ENCODE measurements at places on chromosomes 5 and 9.
A peak's percentile ranks its signal among the peaks of the same experiment; 100 is the strongest.

- DNase-seq = no peak
Observed at GRCh38 chr9:69444021-69444420, 119.0 kb downstream of the ENTREP1 start.

GRCh38 chr5:66757219-66757833, 161.1 kb downstream of the MAST4 start:
- peak; percentile 34 for DNase-seq

DNA sequence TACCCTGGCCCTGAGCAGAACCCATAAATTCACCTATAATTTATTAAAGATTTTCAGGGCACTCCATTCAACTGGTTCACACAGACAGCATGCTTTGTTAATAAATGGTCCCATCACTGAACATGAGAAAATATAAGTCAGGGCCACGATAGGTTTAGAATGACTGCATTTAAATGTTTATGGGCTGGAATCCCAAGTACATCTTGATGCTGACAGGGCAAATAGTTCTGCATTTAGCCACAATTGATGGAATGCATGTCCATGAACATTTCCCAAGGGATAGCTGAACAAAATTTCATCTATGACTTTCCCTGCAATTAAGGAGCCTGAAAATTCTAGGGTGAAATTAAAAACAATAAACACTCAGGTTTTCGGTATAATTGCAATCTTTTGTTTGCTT, 124.5 kb downstream of the CAAP1 start:
- no peak for DNase-seq

- no peak for DNase-seq
Observed at GRCh38 chr5:26872337-26872736, 166.0 kb downstream of the CDH9 start.

DNA sequence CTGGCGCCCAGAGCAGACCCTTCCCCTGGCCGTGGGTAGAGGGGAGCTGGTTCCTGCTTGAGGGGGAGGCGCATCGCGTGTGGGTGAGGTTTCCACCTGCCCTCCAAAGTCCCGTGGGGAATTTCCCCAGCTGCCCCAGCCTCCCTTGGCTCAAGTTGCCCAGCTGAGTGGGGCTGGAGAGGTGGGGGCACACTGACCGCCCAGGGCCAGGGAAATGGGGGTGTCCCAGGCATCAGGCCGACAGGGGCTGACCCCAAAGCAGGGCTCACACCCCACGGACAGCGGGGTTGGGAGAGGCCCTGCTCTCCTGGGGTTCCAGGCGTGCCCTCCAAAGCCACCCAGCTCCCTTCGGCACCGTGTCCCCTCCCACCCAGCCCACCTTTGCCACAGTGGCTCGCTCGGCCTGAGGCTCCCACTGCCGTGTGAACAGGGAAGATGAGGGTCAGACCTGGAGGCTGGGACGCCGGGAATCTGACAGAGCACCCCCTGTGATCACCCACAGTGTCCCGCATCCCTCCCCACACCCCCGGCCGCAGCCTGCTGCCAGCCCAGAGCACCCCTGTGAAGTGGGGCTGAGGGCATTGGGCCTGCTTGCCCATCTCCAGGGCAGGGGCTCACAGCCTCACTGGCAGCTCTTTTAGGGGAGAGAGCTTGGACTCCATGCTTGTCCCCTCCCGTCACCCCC, 933 bp upstream of the EGFL7 start:
- DNase-seq = no peak

GRCh38 chr5:94159144-94159543, 417.7 kb upstream of the POU5F2 start:
- DNase-seq = no peak

- DNase-seq = no peak
Observed at GRCh38 chr5:90689064-90689463, 130.5 kb downstream of the ADGRV1 start.

DNA sequence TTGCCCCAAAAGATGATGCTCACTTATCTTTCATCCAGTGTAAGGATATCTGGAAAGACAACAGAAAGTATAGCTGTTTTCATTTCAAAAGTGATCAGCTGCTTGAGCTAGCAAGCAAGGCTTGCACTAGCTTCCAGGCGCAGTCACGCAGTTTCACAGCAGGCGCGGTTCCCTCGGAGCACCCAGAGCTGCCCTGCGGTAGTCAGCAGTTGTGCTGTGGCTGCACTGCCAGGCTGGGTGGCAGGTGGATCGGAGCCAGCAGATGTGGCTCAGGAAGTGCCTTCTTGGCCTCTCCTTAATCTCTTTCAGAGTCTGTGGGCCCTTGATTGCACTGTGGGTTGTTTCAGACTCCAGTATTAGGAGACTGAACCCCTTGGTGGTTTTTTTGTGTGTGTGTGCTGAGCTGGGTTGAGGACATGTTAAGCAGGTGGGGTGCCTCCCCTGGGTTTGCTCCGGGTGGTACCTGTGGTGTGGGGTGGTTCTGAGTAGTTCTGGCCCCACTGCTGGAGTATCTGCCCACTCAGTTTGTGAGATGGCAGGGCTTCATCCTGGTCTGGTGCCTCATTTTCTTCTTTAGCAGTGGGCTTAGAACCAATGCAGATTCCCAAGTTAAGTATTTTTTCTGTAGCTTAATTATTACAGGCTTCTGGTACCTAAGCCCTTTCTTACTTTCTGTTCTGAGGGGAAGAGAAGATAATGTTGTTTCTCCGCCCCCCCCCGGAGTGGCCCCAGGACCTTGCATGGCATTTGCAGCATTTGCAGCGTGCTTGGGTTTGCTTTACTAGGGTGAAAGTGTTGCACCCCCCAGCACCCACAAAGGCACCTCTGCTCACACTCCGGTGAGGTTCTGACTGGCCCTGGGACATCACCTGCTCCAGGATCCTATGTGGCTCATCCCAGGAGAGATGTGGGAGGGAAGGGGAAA, 16.4 kb downstream of the TENT4A start:
- peak; percentile 62 for DNase-seq

- no peak for DNase-seq
Observed at GRCh38 chr5:136235321-136235720, 42.4 kb upstream of the SMIM32 start.

DNA sequence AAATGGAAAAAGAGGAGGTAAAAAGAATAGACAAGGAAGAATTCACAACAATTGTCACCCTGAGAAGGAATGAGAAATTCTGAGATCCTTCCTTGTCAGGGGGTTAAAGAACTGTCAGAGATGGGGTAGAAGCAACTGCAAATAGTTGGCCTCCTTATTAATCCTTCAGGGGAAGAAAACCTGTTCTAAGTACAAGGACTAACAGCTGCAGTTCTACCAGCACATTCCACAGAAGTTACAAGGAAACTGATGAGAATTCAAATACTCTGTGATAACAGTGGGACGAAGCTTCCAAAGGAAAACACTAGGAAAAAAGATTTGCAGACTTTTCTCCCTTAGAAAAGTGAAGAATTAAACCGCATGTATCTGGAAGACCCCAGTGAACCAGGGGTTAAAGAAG, 93.7 kb downstream of the OR2K2 start:
- no peak for DNase-seq

- DNase-seq = no peak
Observed at GRCh38 chr9:73527521-73527920, 375.9 kb downstream of the ANXA1 start.

GRCh38 chr5:138601444-138601843, 26.2 kb upstream of the HSPA9 start:
- DNase-seq = peak; percentile 61

DNA sequence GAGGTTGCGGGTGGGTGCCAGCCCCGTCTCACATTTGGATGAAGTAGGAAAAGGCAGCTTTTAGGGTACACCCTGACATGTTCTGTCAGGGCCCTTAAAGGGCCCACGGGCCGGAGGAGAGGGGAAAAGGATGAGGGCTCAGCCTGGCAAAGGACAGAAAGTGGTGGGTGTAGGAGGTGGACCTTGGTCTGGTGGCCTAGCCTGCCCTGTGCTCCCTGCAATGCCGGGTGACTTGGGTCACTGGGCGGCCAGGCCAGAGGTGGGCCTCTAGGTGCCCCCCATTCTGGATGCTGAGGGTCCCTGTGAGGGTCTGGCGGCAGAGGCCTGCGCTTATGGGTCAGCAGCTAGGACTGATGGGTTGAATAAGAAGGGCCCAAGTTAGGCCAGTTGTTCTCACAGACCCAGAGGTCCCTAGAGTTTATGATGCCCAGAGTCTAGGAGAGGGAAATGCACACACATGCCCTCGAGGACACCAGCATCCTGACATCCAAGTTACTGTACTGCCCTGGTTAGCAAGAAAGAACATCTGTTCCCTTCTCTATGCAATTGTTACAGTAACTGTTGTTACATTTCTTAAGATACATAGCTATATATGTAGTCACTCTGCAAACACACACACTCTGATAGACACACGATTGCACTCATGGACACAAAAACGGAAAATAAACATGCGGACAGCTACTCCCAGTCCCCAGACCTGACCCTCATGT, 12.5 kb downstream of the TRIM7 start:
- DNase-seq = no peak

- DNase-seq = no peak
Observed at GRCh38 chr5:140109018-140109758, 4.7 kb upstream of the PURA start.

- DNase-seq = peak; percentile 0
Observed at GRCh38 chr5:87266914-87267573, 639 bp upstream of the RASA1 start.

GRCh38 chr9:135887021-135887507, 20.3 kb downstream of the CAMSAP1 start:
- DNase-seq = no peak

DNA sequence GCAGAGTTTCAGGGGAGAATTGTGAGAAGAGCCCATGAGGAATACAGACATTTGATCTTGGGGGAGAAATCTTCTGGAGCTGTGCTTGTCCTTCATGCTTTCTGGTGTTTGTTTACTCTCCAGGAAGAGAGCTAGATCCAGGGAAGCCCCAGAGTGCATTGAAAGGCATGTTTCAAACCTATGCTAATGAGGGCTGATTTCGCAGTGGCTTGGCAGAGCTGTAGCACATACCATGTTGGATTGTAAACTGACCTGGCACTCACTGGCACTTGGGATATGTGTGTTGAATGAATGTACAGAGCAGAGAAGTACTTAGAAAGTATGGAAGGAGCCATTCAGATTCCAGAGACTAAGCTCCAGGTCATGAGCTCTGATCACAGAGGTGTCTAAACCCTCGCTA, 30.9 kb downstream of the TNFSF8 start:
- DNase-seq = no peak

DNA sequence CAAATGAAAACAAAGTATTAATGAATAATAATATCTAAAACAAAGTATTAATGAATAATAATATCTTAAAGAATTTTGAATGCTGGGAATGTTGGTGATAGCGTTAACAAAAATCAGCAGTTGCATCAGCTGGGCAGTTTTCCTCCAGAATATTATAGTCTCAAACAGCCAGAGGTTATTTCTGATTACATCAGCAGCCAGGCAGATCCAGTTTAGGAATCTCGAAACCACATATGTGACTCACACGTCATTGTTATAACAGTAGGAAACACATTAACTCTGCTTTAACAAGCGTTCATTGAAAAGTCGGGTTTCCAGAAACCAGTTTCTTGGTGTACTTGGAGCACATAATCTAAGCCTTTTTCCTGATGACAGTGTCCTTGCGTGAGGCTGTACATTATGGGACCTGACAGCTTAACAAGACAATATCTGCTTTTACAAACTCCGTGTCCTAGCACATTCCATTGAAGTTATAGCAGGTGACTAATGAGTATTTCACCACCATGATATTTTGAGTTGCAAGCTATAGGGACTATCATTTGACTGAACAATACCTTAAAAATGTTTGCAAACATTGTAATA, 559.5 kb upstream of the KLF4 start:
- DNase-seq = no peak

GRCh38 chr9:18154661-18155060, 319.3 kb upstream of the ADAMTSL1 start:
- DNase-seq = no peak

- no peak for DNase-seq
Observed at GRCh38 chr9:76677481-76678055, 86.7 kb upstream of the PCA3 start.

DNA sequence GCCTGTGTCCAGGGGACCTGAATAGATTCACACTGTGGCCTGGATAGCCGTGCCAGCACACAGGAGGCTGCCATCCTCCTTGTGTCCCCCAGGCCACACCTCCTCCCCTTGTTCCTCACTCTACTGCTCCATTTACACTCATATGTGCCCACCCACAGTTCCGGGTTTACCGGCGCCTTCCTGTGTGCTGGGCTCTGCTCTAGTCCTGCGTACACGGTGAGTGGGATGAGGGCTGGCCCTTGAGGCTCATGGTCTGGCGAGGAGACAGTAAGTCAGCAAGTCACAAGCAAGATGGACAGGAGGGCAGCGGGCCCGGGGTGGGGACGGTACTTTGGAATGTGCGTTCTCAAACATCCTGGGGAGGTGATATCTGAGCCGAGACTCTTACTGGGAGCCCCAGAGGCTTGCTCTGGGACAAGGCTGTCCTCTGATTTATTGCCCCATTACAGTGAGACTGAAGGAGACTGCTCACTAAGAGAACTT, 32.4 kb upstream of the NXNL2 start:
- DNase-seq = no peak

DNA sequence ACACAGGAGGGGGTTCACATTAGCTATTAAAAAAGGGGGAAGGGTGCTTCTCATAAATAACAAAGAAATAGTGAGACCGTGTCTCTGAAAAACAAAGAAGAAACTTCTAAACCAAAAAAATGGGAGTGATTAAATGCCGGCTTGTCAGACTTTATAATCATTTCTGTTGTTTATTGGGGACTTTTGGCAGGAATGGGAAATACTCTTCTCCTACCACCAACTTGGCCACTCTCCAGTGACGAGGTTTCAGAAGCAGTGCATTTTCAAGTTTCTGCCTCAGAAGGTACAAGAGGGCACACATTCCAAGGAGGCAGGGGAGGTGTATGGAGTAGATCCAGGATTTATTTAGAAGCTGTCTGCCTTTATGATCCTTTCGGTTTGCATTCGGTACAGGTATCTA, 46.2 kb downstream of the LIX1 start:
- no peak for DNase-seq

- DNase-seq = no peak
Observed at GRCh38 chr9:16639644-16640043, 230.8 kb downstream of the BNC2 start.

GRCh38 chr9:106450549-106450948, 412.4 kb upstream of the ZNF462 start:
- DNase-seq = no peak

- no peak for DNase-seq
Observed at GRCh38 chr5:130099008-130099407, 194.7 kb downstream of the CHSY3 start.

DNA sequence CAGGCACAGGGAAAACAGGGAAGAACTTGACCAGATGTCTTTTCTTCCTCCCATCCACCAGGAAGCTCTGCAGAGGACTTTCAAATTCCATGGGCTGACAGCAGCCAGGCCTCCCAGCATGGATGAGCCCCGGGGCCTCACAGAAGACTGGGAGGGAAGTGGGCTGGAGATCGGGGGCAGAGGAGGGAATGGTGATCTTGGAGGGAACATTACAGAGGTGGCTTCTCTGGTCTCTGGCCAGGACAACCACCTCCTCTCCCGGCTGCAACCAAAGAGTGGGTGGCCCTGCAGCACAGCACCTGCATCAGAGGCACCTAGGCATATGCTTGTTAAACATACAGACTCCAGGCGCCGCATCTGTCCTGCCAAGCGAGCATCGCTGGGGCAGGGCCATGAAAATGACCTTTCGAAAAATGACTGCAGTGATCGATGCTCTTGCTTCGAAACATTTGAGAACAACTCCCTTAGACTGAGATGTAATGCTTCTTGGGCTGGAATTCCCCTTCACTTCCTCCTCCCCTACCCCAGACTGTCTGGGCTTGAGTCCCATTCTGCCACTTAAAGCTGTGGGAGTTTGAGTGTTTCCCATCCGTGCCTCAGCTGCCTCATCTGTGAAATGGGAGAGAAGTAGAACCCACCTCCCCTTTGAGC, 68.7 kb upstream of the UNC5A start:
- DNase-seq = no peak

Data from activated CD4-positive, alpha-beta T cell treated with anti-CD3 and anti-CD28 coated beads, Interleukin-2, Interleukin-6, amounts not matched to agents 100 ng/mL and 50 ng/mL, durations not matched to agents 16 hours and 8 hours (primary cell).